ENCODE measurements at places on chromosomes 3 and 15.

- no peak for DNase-seq
Observed at GRCh38 chr15:48683991-48684765, 38.7 kb upstream of the FBN1 start.

DNA sequence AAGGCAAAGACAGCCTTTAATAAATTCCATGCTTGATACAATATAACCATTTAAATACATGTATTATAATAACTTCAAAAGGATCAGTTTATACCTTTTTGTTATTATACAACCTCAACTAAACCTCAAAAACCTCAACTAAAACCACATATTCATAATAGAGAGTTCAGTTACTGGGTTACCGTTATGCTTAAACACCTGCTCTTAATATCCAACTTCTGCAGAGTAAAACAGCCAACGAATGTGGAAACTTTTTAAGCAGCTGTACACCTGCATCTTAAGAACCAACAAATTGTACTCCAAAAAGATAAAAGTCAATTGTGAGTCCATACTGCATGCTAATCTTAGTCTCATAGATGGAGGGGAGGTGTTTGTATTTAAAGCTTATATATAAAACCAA, 53.5 kb downstream of the TFDP2 start:
- DNase-seq: no peak

DNA sequence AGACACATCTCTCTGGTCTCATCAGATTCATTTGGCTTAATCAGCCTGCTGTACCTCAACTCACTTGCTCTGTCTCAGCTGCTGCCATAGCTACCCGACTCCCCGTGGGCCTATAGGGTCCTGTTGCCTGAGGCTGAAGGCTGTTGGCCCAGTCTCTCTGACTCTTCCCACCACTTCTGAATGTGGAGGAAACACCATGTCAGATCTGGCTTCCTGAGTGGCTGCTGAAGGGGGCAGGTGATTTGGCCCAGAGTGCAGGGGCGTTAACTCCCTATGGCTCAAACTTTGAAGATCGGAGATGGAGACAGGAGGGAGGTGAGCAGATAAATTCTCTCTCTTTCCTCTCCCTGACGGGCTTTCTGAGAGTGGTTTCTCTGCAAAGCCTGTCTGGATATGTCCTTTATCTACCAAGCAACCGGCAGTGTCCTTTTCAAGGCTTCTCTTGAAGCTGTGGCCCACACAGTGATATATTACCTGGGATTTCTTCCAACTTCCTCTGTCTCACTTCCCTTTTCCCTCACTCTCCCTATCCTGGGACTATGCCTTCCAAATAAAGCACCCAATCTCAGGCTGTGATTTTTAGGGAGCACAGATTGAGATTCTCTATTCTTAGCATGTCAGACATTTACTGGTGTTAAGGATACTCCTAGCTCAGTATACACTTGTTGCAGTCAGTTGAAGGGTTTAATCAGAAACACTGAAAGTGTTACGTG, 334.9 kb upstream of the TBC1D5 start:
- no peak for DNase-seq

DNA sequence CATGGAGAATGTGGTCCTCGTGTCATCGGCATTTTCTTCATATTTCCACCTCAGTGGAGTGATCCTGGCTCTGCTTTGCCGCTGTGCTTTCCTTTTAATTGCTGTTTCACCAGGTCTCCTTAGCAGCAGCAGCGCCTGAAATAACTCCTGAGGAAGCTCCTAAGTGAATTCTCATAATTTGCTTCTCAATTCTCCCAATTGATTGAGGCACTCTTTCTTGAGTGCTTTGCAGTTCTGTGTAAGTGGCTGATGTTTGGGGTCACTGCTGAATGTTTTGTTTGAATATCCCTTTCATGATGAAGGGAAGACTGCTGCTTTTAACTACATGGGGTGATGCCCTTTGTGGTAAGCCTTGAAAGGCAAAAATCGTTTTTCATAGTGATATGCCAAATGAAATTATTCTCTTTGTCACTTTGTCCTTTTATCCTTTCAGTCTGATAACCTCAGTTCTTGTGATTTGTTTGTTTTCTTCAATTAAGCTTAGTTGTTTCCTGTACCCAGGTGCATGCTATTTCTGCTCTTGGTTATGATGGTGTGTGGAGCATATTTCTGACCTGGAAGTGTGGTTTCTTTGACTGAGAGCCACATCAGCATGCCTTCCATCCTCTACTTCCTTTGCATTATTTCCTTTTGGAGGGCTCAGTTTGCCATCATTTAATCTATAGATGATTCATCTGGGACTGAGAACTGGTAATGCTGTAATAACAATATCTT, 36.7 kb downstream of the HMG20A start:
- no peak for DNase-seq

DNA sequence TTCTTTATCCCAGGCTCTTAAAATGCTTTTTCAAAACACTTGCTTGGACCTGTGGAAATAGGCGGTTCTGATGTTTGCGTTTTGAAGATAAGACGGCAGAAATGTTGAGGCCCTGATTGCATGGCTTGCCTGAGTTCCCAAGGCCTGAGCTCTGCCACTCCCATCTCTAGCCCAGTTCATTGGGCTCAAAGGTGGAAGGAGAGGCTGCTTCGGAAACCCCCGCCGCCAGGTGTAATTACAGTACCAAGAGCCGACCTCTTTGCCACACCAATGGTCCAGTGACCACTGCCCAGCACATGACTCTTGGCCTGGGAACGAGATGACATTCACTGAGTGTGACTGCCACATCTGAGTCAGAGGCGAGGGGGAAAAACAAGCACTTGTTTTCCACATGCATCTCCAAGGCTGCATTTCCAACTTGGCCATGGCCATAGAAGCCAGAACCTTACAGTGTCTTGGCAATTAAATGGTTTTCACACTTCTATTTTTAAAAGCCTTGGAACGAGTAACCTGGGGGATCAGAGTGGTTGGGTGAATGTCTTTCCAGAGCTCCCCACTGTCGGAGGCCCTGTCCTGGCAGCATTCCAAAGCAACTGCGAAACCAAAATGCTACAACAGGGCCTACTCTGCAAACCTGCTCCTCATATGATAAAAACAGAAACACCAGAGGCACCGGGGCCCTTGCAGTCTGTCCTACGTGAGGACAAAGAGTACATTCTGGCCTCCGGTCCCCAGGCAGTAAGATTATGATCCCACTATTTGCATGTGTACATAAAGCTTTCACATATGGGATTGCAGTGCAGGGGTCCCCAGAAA, 63.8 kb upstream of the CGNL1 start:
- DNase-seq: no peak

DNA sequence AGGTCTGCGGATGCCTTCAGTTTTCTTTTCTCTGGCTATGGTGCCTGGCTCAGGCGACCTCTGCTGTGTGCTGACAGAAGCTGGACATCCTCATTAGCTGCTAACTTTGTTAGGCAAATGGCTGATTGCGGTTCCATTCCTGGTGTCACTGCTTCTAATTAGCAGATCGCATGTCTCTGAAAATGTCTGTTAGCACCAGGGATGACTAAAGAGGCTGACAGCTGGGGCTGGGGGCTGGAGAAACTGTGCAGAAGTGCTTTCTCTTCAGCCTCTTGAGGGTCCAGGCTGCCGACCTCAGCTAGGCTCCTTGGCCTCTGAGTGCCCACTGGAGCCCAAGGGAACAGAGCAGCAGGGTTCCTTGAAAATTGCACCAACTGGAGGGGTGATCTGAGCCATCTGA, 39.3 kb downstream of the CHCHD6 start:
- no peak for DNase-seq

GRCh38 chr15:64911311-64912186, at the start of gene ANKDD1A:
TSS of gene ANKDD1A (plus strand) at chr15:64911902. CDS start at chr15:64911931, 29 bp downstream.
- DNase-seq: peak; percentile 56

DNA sequence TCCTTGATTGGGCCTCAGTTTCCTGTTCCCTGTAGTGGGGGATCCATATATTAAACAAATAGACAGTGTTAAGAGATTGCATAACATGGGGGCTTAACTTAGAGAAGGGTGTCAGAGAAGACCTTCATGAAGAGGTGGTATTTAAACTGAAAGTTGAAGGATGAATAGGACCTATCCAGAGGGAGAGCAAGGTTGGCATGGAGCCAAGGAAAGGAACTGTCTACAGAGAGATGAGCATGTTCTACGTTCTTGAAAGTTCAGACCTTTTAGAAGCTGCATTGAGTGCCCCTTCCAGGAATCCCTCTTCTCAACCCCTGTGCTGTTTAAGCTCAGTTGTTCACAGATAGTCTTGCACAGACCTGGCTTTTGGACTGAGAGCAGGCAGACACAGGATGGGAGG, 2.4 kb downstream of the HTD2 start:
- DNase-seq: no peak

DNA sequence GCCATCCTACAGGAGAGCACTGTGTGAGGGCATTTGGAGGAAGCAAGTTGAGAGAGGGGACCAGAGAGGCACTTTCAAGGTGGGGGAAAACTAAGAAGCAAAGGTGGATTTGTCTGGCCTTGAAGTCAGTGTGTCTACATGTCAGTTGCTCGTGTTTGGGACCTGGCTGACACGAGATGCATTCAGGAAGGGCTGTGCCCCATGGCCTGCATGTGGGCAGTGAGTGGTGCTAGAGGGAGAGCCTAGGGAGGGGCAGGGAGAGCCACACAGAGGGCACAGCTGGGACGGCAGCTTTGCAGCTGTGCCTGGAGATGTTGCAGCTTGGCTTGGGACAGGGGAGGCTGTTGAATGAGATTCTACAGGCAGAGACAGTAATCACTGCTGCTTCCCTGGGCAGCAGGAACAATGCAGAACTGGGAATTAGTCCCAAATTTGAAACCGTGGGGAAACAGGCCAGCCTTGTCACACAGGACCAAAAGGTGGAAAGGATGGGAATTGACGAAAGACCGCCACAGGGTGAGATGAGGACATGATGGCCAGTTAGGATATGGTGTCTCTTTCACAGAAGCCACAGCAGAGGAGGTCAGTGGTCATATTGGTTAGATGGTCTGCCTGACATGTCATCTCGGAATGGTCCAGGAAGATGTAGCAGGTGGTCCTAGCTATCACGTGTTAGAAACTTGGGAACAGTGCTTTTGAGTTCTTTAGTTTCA, 10.0 kb downstream of the SEC61A1 start:
- no peak for DNase-seq

DNA sequence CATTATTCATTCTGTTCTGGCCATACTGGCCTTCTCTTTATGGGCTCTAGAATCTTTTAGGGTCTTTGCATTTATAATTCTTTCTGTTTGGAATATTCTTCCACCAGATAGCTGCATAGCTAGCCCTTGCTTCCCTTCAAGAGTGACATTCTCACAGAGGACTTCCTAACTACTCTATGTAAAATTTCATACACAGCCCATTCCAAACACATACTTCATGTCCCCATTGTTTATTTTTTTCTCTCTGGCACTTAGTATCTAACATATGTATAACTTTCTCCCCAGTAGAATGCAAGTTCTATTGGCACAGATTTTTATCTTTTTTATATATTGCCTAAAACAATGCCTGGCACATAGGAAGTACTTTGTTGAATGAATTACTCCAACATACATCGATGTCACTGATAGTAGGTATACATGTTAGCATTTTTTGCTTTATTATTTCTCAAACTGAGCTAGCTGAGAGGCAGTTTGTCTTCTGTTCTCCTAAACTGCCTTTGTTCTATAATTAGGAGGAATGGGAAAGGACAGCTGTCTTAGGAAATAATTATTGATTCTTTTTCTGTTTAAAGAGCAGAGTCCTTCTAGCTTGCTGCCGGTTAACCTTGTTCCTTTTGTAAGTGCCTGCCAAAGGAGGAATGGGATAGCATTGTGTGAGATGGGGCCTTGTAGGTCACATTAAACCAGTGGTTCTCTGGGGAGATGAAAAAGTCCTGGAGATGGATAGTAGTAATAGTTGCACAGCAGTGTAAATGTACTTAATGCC, 7.9 kb downstream of the FAM162A start:
- DNase-seq: no peak

DNA sequence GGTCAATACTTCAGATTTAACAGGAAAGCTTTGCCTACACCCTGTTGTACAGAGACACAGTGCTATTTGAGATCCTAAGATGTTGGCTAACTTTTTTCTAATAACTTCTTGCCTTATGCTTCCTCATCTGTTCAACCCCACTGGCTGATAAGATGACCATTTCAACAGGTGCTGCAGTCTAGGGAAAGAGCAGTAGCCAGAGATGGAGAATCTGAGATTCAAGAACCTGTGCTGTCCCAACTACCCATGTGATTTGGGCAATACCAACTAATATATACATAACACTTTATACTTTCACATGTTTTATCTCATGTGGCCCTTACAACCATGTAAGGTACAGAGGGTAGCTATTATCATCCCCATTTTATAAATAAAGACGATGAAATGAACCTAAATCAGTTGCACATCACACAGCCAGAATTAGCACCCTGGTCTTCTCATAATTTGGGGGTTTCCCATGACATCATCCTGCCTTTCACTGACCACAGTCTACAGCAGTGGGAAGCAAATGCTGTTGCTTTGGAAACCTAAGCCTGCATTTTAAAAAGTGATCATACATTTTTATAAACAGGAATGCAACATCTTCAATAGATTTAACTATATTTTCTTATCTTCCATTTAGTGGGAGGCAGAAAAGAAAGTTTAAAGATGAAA, 9.7 kb downstream of the TTC23 start:
- DNase-seq: no peak

DNA sequence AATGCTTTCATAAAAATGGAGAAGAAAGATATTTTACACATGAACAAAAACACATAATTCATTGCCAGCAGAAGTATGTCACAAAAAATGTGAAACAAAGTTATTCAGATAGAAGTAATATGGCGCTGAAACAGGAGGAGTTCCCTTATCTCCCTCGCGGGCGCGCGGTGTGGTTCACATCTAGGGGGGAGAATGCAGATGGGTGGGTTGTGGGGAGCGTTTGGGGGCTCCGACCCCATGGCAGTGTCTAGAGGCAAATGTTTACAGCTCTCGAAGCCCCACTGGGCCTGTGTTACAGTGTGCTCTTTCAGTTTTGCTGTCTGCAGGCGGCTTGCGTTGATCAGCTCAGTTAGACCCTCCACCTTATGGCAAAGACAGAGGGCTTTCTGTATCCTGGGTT, 297.5 kb downstream of the CGGBP1 start:
- DNase-seq: no peak

DNA sequence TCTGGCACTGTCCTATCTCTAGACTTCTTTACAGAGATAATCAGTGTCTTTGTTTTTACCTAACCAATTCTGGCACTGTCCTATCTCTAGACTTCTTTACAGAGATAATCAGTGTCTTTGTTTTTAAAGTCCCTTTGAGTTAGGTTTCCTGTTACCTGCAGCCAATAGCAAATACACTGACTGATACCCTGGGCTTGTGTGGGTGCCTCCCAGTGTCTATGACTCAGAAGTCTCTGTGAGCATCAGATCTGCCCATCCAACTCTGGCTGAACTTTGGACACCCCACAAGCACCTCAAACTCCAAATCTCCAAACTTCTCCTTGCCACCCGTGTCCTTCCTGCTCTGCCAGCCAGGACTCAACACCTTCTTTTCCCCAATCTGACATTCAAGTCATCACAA, 30.4 kb downstream of the SLC41A3 start:
- no peak for DNase-seq

DNA sequence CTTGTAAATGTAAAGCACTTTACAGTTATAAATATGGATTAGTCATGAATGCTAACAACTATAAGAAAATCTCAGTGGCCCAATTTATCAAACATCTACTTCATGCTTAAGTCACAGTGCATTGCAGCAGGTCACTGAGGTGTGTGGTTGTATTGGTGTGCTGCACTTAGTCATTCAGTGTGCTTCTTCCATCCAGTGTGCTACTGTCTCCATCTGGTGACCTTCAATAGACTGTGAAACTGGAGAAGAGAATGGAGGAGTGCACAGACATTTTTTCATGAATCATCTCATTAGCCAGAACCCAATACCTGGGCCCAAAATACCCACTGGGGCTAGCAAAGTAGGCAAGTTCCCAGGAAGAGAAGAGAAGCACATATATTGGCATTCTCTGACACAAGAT, 199.6 kb downstream of the SHOX2 start:
- no peak for DNase-seq

- DNase-seq: no peak
Observed at GRCh38 chr15:55800216-55800615, 57.3 kb upstream of the PRTG start.
